ENCODE measurements at places on chromosomes 2 and 18.

DNA sequence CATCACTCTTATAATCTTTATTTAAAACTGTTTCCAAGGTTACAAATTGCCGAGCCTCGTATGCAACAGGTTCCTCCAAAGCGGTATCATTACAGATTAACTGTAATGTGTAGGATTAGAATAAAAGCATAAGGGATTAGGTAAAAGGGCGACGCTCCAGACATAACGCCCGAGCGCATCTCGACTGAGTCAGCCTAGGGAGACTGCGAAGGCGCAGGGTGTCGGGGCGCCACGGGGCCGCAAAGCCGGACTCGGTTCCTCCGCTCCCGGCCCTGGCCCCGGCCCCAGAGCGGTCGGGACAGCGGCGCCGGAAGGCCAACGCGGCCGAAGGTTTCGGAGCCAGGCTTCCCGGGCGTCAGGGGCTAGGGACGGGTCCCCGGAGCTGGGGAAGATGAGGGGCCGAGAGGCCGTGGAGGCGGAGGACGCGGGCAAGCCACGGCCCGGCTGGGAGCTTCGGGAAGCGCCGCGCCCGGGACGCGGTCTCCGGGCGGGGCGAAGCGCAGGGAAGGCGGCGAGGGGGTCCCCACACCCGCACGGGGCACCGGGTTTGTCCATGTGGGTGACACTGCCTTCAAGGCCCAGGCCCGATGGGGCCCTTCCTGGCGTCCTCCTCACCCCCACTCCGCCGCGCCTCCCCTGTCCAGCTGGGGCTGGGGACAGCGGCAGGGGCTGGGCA is 12.9 kb upstream of the SIX3 start:
- H3K4me1 ChIP-seq: peaks cover 7% of the 10 kb centered on the region
- no peaks in the 10 kb centered on the region for H3K36me3 ChIP-seq
- no peak overlapping the region for H3K27ac ChIP-seq
- H3K27me3 ChIP-seq: peaks cover 80% of the 10 kb centered on the region

GRCh38 chr2:39608686-39609441 is 56.9 kb upstream of the TMEM178A start:
- H3K36me3 ChIP-seq: no peaks in the 10 kb centered on the region
- H3K4me3 ChIP-seq: no peak overlapping the region
- no peaks in the 10 kb centered on the region for H3K27me3 ChIP-seq
- H3K4me1 ChIP-seq: peaks cover 3% of the 10 kb centered on the region
- no peak overlapping the region for H3K27ac ChIP-seq
- no peak for DNase-seq

- no peaks in the 10 kb centered on the region for H3K27me3 ChIP-seq
- H3K4me1 ChIP-seq: peaks cover under 1% of the 10 kb centered on the region
- H3K4me3 ChIP-seq: no peak overlapping the region
- H3K27ac ChIP-seq: no peak overlapping the region
- DNase-seq: no peak
Observed at GRCh38 chr2:127181851-127182250, 38.2 kb downstream of the CYP27C1 start.

DNA sequence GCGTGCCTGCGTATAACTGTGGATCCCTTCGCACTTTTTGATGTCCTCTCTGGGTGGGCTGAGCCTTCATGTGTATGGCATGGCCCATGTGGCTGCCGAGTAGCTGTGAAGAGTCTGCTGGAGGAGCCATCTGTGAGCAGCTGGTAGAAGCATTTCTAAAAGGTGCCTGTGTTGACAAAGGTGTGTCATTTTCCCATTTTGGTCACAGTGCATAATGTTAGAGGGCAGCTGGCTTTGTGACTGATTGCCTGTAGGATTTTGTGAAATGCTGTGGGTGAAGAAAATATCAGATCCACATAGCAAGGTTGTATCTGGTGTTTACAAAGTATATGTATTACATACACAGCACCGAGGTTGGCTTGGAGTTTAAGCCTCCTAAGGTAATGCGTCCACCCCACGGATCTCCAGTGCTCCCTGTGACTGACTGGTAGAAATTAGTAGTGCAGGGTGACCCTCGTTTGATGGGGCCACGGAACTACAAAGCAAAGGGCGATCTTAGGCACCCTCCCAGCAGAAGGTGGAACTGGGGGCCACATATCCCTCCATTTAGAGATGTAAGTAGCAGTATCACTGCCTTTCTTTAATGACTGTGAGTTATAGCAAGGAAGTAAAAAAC is 16.5 kb downstream of the GATA6 start:
- no peak overlapping the region for H3K4me3 ChIP-seq
- H3K4me1 ChIP-seq: no peaks in the 10 kb centered on the region
- H3K27ac ChIP-seq: no peak overlapping the region
- DNase-seq: no peak
- no peaks in the 10 kb centered on the region for H3K36me3 ChIP-seq

GRCh38 chr18:56235071-56235470 is 403.3 kb downstream of the TXNL1 start:
- H3K27ac ChIP-seq: no peak overlapping the region
- H3K36me3 ChIP-seq: no peaks in the 10 kb centered on the region
- H3K4me1 ChIP-seq: no peaks in the 10 kb centered on the region
- DNase-seq: no peak
- no peaks in the 10 kb centered on the region for H3K27me3 ChIP-seq

DNA sequence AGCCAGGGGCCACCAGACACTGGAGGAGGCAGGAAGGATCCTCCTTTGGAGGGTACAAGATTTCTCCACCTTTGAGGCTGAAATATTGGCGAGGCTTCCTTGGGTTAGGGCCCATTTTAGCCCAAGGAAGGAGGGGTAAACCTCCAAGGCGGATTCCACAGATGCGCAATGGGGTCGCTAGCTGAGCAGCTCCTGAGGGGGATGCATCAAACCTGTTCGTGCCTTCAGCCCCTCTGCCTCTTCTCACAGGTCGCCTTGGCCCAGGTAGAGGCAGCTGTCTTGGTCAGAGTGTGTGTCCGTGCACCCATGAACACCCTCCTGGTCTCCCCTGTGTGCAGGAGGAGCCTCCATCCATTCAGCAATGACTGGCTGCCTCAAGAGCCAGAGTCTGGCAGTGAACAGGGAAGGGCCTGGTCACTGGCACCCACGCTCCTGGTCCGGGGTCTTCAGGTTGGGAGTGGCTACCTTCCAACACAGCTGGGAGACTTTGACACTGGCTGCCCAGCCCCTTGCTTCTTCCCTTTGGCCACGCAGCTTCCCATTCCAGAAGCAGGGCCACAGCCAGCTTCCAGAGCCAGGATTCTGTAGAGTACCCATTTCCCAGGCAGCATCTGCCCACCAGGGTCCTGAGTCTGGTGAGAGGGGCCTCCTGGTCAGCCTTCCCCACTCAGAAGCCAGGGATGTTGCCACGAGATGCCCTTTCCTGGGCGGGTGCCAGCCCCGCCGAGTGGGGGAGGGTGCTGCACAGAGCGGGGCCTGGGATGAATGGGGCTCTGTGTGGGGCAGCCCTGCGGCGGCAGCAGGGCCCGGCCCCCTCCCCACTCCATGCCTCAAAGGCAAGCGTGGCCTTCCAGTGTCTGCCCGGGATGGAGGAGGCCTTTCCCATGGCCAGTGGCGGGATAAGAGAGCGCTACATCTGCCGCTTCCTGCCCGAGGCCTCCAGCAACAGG is 95.8 kb upstream of the GPC1 start:
- no peaks in the 10 kb centered on the region for H3K36me3 ChIP-seq
- no peak overlapping the region for H3K27ac ChIP-seq
- H3K4me1 ChIP-seq: no peaks in the 10 kb centered on the region

GRCh38 chr2:234031207-234031606 is 19.3 kb upstream of the SPP2 start:
- H3K4me1 ChIP-seq: no peaks in the 10 kb centered on the region
- H3K27ac ChIP-seq: no peak overlapping the region
- H3K4me3 ChIP-seq: no peak overlapping the region
- peaks cover 4% of the 10 kb centered on the region for H3K36me3 ChIP-seq
- DNase-seq: no peak
- H3K27me3 ChIP-seq: no peaks in the 10 kb centered on the region

DNA sequence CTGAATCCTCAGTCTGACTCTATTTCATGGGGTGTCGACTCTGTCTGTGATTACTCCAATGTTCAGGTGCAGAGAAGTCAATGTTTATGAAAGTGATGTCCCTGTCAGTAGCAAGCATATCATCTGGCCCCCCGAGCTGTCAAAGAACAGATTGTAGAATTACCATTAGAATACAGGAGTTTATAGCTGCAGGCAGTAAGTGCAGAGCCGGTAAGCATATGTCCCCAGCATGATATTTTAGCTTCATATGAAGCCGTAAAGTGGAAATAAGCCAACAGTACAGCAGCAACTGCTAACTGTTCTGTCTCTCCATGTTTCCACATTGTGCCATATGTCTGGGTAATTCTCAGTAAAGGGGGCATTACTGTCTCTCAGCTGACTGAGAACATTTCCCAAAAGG is 541.8 kb downstream of the SOX11 start:
- H3K36me3 ChIP-seq: no peaks in the 10 kb centered on the region
- H3K27me3 ChIP-seq: no peaks in the 10 kb centered on the region

GRCh38 chr2:238094438-238095022 is 5.6 kb upstream of the ESPNL start:
- H3K27me3 ChIP-seq: no peaks in the 10 kb centered on the region
- no peak overlapping the region for H3K27ac ChIP-seq
- no peak for DNase-seq
- H3K4me3 ChIP-seq: no peak overlapping the region
- H3K36me3 ChIP-seq: peaks cover 21% of the 10 kb centered on the region
- H3K4me1 ChIP-seq: peaks cover 3% of the 10 kb centered on the region

DNA sequence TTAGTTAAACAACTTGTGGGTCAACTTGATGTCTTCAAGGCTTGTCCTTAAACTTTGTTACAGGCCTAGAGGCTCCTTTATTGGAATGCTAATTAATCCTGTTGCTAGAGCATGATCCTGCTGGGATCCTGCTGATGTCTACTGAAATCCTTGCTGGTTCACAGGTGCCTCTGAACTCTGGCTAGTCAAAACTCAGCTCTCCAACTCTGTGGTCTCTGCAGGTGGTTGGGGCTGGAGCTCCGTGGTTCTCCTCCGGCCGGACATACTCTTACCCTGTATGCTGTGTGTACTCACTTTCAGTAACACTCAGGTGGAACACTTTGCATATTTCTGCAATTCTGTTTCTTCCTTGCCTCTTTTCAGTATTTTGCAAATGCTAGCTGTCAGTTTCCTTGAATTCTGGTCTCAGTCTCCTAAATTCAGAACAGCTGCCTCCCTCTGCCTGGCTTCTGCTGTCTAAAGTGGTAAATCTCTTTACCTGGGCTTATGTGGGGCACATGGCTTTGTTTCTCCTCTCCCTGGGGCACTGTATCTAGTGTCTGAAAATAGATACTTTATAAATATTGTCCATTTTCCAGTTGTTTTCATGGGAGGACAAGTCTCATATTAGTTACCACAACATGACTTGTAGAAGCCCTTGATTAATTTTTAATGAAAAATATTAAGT is 113.0 kb downstream of the ATP9B start:
- peaks cover 2% of the 10 kb centered on the region for H3K4me1 ChIP-seq
- no peak overlapping the region for H3K4me3 ChIP-seq
- DNase-seq: peak; percentile 78
- no peaks in the 10 kb centered on the region for H3K27me3 ChIP-seq
- no peaks in the 10 kb centered on the region for H3K36me3 ChIP-seq

Data from H9 (cell line).